ENCODE measurements at places on chromosomes 2 and 18. TPM values are rescaled to one million over a fixed set of nuclear protein-coding genes. Genes with fewer than 3 reads are reported as not detected.

- DNase-seq = peak; percentile 42
These were observed 36.6 kb downstream of the MYOM1 start for GRCh38 chr18:3183103-3183717.

DNA sequence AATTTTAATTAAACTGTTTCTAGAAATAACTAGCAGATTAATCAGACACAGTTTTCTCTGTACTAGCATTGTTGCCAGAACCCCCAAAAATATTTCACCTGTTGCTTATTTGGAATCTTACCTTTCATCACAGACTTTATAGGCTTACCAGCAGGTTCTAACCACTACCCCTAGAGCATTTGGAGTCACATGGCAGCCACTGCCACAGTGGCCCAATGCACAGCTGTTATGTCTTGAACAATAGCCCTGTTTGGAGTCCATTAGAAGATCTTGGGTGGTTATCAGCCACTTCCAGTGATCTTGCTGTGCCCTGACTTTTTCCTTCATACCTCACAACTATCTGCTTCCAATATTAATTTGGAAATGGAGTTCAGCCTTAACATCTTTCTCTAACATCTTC is 186.2 kb upstream of the TANK start:
- DNase-seq = no peak

Gene CD8B2
- not detected for total RNA-seq

Gene MYL12B
- total RNA-seq = 168 TPM

Gene NTSR2
- total RNA-seq = not detected

Gene RNF152
- 10.8 TPM for total RNA-seq

DNA sequence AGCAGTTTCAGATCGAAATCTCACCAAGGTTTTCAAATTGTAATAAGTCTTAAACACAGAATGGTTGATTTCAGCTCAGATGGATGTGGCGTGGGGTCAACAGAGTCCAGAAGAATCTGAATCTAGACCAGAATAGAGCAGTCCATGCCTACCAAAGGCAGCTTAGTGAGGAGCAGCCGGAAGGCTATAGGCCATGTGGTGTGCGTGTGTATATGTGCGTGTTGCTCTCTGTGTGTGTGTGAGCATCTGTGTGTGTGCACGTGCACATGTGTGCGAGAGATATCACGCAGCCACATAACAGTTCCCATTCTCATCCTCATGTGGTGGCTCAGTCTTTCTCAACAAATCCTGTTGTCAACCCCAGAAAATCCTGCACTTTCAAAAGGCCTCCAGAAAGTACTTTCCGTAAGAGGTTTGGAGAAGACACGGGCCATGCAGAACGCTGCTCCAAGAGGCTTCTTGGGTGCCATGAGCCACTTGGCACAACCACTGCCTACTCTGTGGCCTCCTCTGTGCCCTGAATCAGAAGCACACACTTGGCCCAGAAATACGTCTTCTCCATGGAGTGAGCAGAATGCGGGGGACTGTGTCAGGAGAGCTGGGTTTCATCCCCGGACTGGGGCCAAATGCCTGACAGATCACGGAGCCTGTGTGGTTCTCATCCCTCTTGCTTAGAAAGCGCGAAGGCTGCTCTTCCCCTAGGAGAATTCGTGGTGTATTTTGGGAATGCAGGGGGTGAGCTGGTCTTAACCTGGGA is 67.3 kb downstream of the ACKR3 start:
- no peak for DNase-seq

GRCh38 chr2:7881063-7881462 is 800.8 kb upstream of the ID2 start:
- no peak for DNase-seq

DNA sequence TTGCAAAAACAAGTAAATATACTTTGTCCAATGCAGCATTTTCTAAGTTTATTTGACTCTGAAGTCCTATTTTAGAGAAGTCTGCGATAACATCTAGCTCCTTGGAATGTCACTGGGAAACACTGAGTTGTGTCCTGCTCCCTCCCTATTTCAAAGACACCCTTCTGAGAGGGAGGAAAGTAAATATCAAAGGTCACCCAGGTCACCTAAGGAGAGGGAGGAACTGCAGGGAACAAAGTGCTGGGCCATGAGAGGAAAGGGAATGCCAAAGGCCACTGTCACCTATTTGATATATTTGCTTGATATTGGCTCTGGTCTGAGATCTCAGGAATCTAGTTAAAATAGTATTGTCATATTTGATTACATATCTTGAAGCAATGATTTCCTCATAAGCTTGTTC is 201.3 kb downstream of the GCA start:
- DNase-seq = no peak

Gene UGT1A1
- not detected for total RNA-seq

GRCh38 chr2:113739849-113740248 is 16.6 kb downstream of the SLC35F5 start:
- no peak for DNase-seq

DNA sequence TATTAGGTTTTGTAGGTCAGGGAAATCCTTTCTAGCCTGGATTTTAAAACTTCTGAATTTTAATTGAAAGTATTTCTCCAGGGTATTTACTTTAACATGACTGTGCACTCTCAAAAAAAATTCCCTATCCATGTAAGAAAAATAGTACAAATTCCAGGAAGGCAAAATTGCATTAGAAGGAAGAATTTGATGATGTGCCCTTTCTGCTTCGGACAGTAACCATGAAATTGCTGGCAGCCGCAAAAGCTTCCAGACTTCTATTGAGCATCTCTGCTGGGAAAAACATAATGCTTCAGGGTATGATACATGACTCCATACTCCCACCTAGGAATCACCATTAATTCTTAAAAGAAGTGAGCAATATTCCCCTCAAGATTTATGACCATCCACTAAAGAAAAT is 17.2 kb upstream of the KLF7 start:
- DNase-seq = no peak

Gene MPP4
- not detected for total RNA-seq

Gene RPL31
- 703 TPM for total RNA-seq

DNA sequence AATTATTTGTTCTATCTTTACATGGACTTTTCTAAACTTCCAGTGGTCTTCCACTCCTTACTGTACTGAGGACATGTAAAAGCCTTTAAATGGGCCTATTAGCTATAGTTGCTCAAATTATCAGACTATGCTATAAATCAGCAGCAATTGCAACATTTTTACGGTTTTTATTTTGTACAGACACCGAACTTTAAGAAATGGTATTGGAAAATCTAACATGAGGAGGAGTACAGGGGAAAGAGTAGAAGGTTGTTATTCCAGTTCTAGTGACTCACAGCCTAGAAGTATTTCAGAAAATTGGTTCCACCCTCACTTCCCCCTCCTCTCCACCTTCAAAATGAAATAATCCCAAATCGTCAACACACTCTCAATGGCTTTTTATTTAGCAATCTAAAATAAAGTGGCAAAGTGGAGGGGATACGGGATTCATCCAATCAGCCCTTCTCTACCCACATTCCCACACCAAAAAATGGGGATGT is 1.1 kb downstream of the NCKAP1 start:
- DNase-seq = no peak

- no peak for DNase-seq
These were observed 110.8 kb downstream of the FSHR start for GRCh38 chr2:49043405-49043982.

Gene ICOS
- not detected for total RNA-seq

GRCh38 chr2:56335101-56335500 is 151.3 kb downstream of the CCDC85A start:
- DNase-seq = no peak
